KBM-7 (cell line): ENCODE measurements at places on chromosomes 3 and 15.

- no peak for DNase-seq
Observed at GRCh38 chr15:87777054-87777561, 479.4 kb downstream of the NTRK3 start.

- no peak for DNase-seq
Observed at GRCh38 chr3:134971306-134971705, 176.2 kb downstream of the EPHB1 start.

DNA sequence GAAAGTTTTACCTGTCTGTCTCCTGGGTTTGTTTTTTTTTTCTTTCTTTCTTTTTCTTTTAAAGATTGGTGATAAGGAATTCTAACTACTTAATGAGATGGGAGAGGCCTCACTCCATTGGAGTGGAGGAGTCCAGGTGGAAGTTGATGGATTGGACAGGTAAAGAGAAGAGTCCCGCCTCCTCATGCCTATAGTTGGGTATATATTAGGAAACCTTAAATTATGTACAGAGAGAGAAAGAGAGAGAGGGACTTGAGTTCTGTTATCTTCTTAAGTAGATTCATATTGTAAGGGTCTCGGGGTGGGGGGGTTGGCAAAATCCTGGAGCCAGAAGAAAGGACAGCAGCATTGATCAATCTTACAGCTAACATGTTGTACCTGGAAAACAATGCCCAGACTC, 158.2 kb downstream of the TP63 start:
- no peak for DNase-seq

- peak; percentile 87 for DNase-seq
Observed at GRCh38 chr3:195441992-195442572, 738 bp downstream of the ACAP2 start.

- no peak for DNase-seq
Observed at GRCh38 chr15:55170361-55170760, 26.4 kb downstream of the RSL24D1 start.

- no peak for DNase-seq
Observed at GRCh38 chr15:36175186-36175740, 404.2 kb upstream of the CDIN1 start.

GRCh38 chr3:169764882-169765612, at the start of gene TERC:
Gene TERC, minus strand, starts transcription at chr3:169765060.
- DNase-seq: peak; percentile 89

GRCh38 chr3:12997387-12997786, 75.8 kb downstream of the IQSEC1 start:
- DNase-seq: no peak

DNA sequence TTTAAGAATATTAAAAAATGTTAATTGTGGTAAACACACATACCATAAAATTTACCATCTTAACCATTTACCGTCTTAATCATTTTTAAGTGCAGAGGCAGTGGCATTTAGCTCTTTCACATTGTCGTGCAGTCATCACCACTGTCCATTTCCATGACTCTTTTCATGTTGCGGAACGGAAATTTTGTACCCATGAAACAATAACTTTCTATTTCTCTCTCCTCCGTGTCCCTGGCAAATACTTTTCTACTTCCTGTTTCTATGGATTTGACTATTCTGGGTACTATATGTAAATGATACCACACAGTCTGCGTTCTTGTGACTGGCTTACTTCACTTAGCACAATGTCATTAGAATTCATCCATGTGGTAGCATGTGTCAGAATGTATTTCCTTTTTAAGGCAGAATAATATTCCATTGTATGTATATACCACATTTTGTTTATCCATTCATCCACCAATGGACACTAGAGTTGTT, 27.9 kb downstream of the AKAP13 start:
- peak; percentile 49 for DNase-seq

DNA sequence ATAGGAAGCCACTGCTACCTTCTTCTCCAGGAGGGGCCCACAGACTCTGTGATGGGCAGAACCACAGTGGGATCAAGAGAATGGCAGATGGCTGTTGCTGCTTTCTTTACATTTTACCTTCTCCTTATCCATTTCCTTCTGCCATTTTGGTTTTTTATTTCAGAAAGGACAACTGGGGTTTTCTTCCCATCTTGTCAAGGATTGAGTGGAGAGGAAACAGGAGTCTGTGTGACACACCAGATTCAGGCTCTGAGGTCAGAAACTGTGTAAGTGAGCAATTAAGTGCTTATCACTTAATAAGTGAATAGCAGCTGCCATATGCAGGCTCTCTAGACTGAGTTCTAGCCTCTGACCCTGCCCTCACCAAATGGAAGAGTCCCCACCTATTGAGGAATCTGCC, 47.3 kb downstream of the ITGB5 start:
- DNase-seq: no peak

DNA sequence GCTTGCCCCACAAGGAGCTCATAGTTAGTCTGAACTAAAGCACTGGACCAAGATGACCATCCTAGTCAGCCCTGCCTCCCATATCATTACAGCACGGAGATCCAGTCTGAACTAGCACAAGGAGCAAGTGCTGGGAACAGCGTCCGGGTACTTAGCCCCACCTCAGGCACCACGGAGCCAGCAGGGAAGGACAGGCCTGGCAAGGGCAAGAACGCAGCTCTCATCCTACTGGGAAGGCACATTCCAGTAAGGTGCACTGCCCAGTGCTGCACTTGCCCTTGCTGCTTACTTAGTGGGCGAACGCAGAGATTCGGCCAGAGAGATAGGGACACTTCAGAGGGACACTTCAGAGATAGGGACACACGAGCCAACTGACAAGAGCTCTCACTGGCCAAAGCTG, 27.6 kb downstream of the SEC61A1 start:
- DNase-seq: no peak

DNA sequence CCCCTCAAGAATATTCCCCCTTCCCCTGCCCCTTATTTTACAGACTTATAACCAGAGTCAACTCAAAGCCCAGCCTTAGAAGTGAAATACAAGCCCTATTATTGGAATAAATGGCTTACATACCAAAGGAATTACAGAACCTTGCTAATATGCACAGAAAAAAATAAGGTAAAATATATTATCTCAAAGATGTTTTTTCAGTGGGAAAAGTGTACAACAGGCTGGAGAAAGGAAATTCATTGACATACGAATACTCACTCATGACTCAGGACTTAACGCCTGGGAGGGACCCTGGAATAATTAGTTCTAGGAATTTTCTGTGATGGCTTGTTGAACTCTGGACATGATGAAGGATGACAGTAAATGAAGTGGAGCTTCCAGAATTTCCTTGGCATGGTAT, 27.0 kb downstream of the ARL14 start:
- no peak for DNase-seq

GRCh38 chr3:48532271-48532976, 24.2 kb downstream of the PFKFB4 start:
- DNase-seq: no peak

GRCh38 chr3:177688152-177688551, 490.9 kb upstream of the TBL1XR1 start:
- no peak for DNase-seq

GRCh38 chr3:194250098-194251002, 100.8 kb downstream of the CPN2 start:
- DNase-seq: no peak

DNA sequence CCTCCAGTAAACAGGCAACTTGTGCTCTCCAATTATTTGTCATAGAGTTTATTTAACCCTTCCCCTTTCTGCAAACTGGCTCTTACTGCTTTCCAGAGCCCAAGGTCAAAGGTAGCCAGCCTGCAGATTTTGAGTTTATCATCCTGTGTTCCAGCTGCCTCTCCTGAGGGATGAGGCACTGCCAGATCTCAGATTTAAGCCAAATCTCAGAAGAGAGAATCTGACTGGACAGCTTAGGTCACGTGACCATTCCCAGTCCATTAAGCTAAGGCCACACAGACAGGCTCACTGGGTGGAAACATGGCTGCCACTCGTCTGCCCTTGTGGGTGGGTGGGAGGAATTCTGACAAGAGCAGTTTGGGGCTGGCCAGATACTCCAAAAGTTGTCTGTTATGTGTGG, 8.6 kb upstream of the SIAH2 start:
- no peak for DNase-seq

DNA sequence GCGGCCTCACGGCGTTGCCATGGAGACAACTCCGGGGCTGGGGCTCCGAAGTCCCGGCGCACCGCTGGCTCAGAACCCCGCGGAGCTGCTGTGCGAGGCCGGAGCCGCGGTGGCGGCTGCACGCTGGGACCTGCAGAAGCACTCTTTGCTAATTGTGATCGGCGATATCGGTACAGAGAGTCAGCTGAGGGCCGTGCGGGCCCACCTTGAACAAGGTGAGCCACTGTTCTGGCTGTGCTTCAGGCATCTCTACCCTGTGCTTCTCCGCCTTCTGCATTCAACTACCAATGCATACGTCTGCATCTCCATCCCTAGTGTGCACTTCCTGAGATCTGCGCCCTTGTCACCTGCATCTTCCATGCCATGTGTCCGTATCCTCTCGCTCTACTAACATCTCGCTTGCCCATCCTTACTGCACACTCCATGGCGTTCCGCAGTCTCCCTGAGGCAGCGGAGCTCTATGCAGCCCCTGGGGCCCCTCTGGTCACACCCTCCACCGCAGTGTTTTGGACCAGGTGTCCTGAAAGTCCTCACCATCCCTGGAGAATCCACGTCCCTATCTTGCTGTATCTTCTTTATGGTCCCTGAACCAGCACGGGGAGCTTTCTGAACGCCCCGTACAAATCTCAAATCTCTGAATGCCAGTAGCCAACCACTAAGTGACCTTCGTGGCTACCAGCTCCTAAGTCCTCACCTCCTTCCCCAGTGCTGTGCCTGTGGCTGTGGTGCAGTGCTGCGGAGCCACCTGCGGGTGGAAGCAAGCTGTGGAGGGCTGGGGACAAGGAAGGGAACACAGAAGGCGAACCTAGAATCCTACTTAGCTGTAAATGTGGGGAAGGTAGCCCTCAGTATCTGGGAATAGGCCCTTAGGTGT, 6.2 kb upstream of the MAP1A start:
- peak; percentile 53 for DNase-seq

DNA sequence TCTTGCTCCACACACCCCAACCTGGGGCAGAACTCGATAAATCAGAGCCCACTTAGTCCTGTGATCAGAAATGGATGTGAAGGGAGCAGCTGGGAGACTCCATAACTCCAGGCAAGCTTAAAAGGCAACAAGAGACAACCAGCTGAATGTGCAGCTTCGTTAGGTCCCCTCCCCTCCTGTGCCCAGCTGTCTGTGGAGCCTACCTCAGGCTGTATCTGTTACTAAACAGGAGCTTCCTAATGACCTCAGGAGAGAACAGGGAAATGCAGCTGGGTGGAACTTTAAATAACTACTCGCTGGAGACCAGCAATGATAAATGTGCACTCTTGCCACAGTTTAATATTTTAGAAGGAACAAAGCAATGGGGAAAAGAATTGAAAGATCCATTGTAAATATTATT, 25.9 kb downstream of the SLC9A9 start:
- no peak for DNase-seq

DNA sequence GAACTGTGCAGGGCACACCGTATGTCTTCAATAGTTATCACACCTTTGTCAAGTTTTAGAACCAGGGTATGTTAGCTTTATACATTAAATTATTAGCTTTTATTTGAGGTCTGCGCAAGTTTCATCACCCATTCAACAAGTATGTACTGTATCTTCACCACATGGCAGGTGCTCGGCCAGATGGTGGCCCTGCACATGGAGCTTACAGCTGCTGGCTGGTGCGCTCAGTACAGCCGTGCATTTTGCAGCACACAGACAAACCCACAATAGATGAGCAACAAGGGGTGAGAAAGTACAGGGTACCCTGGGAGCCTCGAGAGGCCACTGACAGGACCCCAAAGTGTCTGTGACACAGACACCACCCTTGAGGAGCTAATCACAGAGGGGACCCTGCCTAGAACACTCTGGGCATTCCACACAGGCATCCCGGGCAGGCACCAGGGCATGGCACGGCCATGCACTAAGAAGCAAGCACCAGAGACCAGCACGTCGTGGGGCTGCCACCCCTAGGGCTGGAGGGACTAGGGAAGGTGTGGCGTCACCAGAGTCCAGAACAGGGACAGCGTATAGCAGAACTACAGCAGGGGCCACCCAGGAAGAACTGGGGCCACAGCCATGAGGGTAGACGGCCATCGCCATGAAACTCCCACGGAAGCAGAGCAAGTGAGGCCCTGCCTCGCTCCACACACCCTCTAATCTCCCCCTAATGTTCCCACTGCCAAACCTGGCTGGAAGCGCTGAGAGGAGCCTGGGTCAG, 27.4 kb downstream of the ZXDC start:
- no peak for DNase-seq

DNA sequence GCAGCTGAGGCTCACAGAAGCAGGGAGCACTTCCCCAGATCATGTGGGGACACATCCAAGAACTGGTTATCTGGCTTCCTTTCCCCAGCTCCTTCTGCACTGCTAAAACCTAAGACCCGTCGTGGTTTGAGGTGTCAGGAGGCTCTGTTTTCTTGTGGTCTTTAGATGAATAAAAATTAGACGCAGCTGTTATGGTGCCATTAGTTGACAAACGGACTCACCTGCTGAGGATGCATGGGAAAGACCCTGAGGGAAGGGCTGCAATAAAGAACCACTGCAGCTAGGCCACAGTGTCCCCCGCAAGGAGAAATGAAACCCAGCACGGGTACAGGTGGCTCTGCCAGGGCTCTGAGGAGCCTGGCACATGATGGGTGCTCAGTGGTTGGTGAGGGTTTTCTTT, 99.4 kb downstream of the IQSEC1 start:
- no peak for DNase-seq

DNA sequence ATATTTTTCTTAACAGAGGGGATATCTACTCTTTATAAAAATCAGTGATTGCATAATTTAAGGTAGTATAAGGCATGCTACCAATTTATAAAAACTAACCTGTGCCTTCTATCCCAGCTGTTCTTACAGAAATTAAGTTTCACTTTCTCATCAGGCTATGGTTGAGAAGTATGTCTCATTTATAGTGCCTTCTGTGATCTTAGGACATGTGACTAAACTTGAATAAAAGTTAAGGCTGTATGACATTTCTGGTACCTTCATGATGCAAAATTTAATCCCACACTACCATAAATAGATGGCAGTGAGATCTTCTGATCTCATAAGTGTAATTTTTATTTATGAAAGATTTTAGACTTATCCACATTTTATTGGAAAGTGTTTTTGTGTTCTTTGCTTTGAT, 12.6 kb downstream of the TIPARP start:
- no peak for DNase-seq

DNA sequence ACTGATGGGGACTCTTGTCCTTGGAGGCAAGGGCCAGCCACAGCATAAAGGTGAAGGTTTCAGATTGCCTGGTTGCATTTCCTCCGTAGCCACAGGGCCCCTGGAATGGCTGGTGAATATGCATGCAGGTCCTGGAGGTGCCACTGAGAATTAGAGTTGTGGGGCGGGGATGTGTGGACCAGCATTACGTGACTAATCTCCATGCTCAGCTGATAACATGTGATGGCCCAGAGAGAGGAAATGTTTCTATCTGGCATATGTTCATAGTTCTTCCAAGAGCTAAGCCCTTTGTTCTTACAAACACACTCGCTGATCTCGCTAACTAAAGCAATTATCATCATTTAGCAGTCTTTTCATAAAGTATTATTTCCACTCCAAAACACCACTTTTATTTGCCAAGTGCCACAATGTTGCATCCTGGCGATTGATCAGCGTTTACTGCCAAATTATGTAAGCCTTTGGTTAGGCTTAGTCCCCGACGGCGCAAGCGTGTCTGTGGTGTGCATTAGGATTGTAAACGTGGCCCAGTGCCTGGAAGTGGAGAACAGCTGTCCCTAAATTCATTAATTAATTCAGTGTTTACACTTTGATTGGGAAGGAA, 55.9 kb downstream of the CGNL1 start:
- DNase-seq: no peak

- no peak for DNase-seq
Observed at GRCh38 chr3:35505181-35505580, 134.1 kb upstream of the ARPP21 start.

- DNase-seq: no peak
Observed at GRCh38 chr3:72238010-72238691, 453.2 kb upstream of the PROK2 start.

GRCh38 chr3:140630366-140630765, 47.5 kb upstream of the TRIM42 start:
- DNase-seq: no peak
